ENCODE measurements at places on chromosomes 4 and X. TPM values are rescaled to one million over a fixed set of nuclear protein-coding genes. Genes with fewer than 3 reads are reported as not detected.

SYN1 gene
- total RNA-seq = 0.12 TPM

DNA sequence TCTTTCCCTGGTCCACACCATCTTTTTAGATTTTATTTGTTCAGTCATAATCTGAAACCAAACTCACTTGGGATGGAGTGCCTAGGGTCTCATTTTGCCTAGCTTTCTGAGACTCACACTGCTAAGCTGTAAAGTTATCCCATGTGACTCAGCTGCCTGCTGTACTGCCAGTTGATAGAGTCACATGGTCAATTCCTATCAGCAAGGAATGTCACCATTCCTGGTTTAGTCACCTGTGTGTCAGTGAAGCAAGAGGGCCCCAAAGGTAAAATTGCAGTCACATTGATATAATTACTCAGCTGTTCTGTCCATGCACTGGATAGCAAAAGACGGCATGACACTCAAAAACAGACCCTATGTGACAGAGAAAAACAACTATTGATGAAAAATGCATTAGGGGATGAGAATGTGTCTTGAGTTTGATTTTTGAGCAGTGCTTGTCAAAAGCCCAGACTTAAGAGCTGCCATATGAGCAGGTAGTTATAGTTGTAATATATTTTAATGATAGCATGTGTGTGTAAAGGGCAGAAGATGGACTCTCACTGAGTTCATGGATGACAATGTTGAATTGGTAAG is 413.2 kb downstream of the PPARGC1A start:
- no peak for DNase-seq

GRCh38 chrX:5644776-5645175 is 583.9 kb downstream of the NLGN4X start:
- DNase-seq = no peak

USP17L12 gene
- not detected for total RNA-seq

DNA sequence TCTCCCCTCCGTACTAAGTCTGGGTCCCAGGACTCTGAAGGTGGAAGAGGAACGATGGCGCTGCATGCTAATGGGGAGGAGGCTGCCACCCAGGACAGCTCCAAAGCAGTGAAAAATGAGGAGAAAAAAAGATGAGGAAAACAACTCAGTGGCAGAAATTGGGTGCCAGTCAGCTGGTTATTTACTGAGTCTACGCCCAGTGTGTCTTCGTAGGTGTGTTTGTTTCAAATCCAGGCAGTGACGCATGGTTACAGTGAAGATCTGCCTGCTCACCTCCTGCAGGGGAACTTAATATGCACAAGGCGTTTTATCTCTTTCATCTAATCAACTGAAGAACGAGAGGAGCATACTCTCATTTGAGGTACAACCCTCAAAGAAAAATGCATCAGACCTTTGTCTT is 70.9 kb upstream of the FBXW7 start:
- no peak for DNase-seq

- peak; percentile 8 for DNase-seq
Measured at GRCh38 chr4:124970011-124970410, 257.5 kb upstream of the ANKRD50 start.

- no peak for DNase-seq
Measured at GRCh38 chrX:101931136-101931487, 715 bp downstream of the ZMAT1 start.

DNA sequence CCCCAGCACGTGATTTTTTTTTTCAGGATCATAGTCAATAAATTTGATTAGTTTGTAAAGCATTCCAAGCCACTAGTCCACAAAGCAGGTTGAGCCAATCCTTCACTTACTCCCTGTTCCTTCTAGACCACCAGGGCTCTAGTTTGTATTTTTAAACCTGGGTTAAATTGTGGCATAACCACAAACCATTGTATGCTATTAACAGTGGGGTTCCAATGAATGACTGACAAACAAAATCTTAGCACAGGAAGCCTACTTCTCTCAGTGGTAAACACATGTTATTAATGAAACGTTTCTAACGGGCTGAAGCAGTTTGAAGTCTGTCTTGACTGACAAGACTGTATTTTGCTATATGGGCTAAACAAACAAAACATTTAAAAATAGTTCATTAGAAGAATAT is 48.6 kb upstream of the GYPA start:
- no peak for DNase-seq

PROM1 gene
- not detected for total RNA-seq

DNA sequence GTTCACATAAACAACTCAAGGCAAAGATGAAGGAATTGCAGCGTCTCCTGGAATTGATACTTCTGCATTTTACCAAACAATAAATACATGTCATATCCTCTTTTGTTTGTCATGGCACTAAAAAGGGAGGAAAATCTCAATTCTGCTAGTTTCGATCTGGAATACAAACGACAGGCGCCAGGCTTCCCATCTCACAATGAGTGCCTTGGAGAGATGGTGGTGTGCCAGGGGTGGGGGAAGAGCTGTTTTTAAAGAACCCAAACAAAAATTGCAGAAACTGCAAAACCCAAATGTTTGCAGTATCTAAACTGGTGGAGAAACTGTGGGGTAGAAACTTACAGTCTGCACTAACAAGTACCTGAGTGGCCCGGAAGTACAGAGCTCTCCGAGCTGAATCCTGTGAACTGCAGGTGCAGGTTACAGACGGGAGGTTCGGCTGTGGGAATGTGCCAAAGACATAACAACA is 53.0 kb upstream of the KLF3 start:
- DNase-seq = no peak

DNA sequence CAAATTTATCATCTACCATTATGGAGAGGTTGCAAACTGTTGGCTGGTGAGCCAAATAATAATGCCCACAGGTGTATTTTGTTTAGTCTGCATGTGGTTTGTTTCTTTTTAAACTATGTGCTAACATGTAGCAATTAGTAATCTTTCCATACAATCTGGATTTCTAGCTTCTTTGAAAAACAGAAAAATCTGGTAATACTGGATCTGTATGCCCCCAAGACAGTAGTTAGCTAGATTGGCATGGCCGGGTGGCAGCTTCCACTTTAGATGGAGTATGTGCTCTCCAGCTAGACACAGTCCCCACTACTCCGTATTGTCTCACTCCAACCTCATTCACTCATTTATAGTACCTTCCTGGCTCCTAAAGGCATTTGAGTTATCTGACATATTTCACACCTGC is 91.3 kb downstream of the NHSL2 start:
- DNase-seq = no peak

EIF1AX gene
- total RNA-seq = 60.5 TPM

Measured in RPMI7951 (cell line).